ENCODE measurements at places on chromosomes 12 and 14. TPM values are rescaled to one million over a fixed set of nuclear protein-coding genes. Genes with fewer than 3 reads are reported as not detected.
A peak's percentile ranks its signal among the peaks of the same experiment; 100 is the strongest.

WNT1 gene
- not detected for total RNA-seq

DDN gene
- 0.26 TPM for total RNA-seq

HRK gene
- total RNA-seq, result not detected

SYNDIG1L gene
- total RNA-seq, result under 0.01 TPM

KIAA0586 gene
- total RNA-seq, result 8.7 TPM

WIF1 gene
- not detected for total RNA-seq

DNA sequence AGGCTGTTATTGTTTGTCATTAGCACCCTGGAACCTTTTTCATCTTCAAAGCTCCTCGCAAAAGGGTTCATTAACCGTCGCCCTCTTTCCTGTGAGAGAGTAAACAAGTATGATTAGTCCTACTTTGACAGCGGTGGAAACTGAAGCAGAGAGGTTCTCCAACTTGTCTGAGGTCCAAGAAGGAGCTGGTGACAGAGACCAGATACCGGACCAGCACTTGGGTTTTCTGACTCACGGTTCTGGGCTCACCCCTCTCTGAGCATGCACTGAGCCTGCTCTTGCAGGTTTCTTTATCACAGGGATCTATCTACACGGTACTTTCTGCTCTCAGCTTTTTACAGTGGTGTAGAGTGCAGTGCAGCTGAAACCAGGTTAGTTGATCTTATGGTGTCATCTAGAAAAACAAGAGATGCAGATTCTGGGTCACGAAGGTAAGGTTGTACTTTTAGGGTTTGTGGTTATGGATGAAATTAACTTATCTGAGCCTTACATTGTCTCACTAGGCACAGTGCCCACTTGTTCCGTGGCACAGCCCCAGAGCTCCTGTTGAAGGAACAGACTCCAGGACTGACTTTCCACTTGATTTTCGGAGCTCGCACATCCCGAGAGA, 62.1 kb downstream of the PPP2R5C start:
- DNase-seq, result peak; percentile 18

DNA sequence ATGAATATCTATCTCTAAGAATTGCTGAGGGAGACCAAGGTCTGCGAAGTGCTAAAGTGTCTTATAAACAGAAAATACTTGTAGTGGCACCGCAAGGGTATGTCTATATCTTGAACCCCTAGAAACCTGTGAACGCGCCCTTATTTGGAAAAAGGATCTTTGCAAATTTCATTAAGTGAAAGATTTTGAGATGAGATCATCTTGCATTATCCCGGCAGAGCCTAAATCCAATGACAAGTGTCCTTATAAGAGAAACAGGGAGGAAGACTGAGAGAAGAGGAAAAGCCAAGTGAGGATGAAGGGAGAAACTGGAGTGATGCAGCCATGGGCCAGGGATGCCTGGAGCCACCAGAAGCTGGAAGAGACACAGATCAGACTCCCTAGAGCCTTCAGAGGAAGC, 27.7 kb downstream of the RBM19 start:
- no peak for DNase-seq

GRCh38 chr12:32896432-32897280, at the start of gene PKP2:
Gene PKP2, minus strand, starts transcription at chr12:32896777. Its CDS starts 46 bp downstream, at chr12:32896731.
- DNase-seq, result peak; percentile 92

DNA sequence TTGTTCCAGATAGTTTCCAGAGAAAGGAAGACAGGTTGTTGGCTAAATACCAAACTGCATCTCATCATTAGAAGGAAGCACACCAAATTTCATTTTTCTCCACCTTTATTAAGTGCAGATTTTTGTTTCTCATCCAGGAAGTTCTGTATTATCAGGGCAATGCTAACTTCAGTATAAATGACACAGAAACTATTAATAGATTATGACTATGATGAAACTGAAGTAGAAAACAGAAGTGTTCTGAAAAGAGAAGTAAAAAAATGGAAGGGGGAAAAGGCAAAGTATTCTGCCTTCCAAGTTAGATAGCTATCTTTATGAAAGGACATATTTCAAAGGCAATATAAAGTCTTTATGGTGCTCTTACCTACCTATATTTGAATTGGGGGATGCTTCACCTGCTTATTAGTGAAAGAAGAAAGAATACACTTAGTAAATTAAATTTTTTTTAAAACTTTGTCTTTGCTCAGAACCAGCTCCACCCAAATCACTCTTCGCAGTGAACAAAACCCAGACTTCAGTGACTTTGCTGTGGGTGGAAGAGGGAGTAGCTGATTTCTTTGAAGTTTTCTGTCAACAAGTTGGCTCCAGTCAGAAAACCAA, 223.9 kb downstream of the PTPRO start:
- no peak for DNase-seq

DNA sequence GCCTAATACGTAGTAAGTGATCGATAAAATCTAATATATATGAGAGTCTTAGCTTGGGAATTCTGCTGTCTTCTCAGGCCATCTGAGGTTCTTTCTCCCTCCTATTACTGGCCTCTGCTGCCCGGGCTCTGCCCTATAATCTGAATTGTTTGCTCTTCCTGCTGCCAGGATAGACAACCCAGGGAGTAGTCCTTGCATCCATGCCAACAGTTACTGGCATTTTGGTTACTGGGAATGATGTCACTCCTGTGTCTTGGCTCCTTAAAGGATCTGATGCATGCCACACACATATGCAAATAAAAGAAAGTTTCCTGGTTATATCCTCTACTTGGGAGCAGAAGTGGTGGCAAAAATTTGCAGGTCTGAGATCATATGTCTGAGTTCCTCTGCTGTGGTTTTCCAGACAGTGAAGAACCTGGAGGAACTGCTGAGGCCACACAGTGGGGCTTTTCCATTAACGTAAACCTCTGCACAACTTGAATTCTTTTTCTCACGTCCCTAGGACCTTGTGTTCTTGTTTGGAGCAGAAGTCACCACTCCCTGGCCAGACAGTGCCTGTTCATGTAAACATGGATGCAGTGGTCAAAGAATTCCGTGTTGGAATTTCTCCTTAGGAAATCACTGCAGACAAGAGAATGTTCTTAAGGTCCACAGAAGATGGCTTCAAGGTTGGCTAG, 320.6 kb upstream of the TBX3 start:
- DNase-seq, result no peak

DNA sequence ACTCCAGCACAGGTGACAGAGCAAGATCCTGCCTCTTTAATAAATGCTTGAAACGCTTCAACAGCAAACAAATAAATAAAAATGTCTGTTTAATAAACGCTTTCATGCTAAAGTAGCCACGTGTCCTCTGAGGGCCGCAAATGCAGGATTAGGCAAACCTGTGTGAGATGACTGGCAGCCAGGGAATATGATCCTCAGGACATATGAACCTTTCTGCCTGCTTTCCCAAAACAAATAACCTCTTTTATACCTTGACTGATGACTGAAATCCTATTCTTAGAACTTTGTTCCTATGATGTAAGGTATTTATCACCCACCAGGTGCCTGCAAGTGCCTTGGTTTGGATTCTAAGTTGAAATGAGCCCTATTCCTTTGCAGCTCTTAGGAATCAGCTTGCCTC, 14.5 kb upstream of the FLVCR2 start:
- peak; percentile 34 for DNase-seq

GRCh38 chr12:125081427-125081826, 16.2 kb downstream of the AACS start:
- peak; percentile 29 for DNase-seq

- DNase-seq, result no peak
Measured at GRCh38 chr12:109163167-109163566, 46.8 kb downstream of the ACACB start.

GRCh38 chr12:112823582-112824149, 32.1 kb downstream of the RPH3A start:
- no peak for DNase-seq

- no peak for DNase-seq
Measured at GRCh38 chr12:22668441-22668840, 43.5 kb downstream of the ETNK1 start.

- no peak for DNase-seq
Measured at GRCh38 chr12:93007544-93007943, 78.4 kb upstream of the EEA1 start.

DNA sequence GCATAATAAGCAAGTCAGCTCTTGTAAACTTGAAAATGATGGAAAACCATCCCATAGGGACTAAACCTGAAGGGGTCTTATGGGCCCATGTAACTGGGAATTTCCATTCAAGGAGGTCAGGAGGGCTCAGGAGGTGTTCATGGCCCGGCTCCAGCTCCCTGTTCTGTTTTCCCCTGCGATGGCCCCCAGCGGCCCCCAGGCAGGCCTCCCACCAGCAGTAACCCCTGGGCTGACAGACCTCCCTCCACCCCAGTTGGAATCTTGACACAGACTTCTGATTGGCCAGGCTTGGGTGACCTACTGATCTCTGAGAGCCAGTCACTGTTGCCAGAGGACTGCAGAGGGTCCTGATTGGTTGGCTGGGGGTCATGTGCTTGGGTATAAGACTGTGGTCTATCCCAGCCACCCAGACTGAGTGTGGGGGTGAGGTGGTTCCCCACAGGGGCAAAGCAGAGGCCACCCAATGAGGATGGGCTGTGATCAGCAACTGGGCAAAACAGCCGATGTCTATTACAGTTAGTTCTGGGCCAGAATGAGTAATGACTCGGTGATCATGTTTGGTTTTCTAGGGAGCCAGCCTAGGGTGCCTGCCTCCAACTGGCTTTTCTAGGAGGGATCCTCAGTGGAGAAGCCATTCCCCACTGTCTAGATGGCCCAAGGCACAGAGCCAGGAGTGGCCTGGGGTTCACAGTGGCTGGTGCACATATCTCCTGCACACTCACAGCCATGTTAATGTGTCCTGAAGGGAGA, 27.0 kb downstream of the RHOF start:
- DNase-seq, result no peak

DNA sequence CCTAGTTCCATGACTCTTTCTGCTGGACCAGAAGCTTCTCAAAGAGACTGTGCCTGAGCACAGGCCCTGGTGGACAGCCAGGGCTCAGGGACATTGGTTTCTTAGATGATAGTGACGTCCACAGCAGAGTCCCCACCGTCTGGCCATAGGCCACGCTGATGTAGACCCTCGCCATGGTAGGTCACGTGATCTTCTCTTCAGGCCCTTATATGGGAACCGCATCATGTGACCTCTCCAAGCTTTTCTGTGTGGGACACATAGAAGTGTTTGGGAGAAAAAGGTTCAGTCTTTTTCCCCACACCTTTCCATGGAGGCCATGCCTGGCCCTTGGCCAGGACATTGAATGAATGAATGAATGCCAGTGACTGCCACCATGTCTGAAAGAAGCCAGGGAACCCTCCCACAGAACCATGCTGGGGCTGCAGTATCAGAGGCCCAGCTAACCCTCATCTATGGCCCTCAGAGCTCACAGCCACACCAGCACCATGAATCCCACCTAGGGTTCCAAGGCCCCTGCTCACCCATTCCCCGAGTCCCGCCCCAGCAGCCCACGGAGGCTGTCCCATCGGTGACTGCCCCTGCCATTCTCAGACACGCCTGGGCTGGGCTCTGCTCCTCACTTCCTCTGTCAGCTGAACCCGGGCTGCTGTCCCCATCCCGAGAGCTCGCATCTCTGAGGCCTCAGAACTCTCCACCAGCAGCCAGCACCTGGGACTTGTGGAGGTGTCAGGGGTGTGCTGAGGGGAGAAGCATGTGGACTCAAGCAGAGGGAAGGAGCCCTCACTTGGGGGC, 292.1 kb downstream of the ADGRD1 start:
- DNase-seq, result no peak

DNA sequence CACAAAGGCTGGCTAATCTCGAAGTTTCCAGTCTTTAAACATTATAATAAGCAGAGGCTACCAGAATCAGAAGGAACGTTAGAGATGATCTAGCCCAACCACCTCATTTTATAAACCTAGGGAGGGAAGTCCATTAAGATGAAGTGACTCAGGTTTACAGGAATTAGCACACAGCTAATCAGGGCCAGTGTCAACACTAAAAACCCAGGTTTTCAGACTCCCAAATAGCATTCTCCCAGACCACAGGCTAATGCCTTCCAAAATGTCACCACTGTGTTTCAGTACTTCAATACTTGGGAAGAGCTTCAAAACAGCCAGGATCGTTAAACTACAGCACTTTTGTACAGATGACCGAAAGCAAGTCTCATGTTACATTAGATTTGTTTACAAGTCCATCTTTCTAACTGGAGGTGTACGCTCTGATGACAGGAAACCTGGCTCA, 89.2 kb downstream of the FOXN3 start:
- no peak for DNase-seq

GRCh38 chr12:5505751-5506150, 73.8 kb downstream of the NTF3 start:
- DNase-seq, result no peak

DNA sequence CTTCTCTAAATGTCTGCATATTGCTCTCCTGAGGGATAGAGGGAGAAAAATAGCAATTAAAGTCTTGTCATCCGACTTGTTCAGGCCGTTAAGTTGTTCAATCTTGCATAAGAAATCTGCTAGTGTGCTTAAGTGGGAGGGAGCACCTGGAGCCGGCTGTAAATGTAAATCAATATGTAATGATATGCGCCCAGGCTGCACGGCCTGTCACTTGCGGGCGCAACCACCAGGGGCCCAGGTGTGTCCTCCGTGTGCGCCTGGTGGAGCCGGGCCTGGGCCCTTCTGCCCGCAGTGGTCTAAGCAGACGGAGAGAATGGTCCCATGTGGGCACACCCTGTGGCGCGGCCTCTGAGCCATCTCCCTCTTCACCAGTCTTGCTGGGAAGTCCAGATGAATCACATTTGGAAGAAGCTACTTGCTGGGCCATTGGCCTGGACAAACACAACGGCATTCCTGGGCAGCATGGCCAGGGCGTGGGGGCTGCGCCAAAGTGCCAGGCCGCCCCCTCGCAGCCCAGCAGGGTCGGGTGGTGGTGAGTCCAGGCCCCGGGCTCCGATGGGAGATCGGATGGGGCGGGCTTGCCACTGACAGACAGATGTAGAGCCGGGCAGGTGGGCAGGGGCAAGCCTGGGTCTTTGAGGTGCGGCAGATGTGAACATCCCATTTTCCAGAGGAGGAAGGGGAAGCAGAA, 193.3 kb upstream of the C14orf180 start:
- no peak for DNase-seq

GRCh38 chr12:108649126-108649525, 15.4 kb upstream of the SELPLG start:
- no peak for DNase-seq

GRCh38 chr14:93906341-93907329, 20.5 kb upstream of the FAM181A start:
- peak; percentile 53 for DNase-seq

GRCh38 chr12:108807476-108807875, 49.9 kb downstream of the SSH1 start:
- no peak for DNase-seq

DNA sequence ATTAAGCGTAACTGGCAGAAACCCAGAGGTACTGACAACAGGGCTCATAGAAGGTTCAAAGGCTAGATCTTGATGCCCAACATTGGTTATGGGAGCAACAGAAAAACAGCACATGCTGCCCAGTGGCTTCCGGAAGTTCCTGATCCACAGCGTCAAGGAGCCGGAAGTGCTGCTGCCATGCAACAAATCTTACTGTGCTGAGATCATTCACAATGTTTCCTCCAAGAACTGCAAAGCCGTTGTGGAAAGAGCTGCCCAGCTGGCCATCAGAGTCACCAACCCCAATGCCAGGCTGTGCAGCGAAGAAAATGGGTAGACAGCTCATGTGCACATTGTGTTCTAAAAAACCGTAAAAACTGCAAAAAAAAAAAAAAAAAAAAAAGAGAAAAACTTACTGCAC, 192.3 kb downstream of the MON2 start:
- DNase-seq, result no peak

- DNase-seq, result no peak
Measured at GRCh38 chr14:60758885-60759284, 24.3 kb downstream of the MNAT1 start.
